ENCODE measurements at places on chromosomes 4 and X.

DNA sequence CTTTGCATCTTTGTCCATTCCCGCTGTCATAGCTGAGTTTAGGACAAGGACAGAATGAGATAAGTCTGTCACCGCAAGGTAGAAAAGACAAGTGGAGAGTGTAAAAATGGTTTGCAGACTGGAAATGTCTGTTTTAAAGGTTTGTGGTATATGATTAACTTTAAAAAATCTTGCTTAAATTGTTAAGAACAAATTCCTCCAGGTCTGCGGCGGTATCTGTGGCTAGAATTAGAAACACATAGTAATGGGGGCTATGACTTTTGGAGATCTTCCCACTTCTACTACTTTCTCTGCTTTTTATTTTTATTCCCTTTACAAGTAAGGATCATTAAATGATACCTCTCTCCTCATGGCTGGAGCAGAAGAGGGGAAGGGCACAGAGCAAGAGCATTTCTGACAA, 92.2 kb downstream of the MID1IP1 start:
- no peak for DNase-seq

- DNase-seq = no peak
Measured at GRCh38 chr4:2803624-2804448, 11.0 kb downstream of the SH3BP2 start.

GRCh38 chrX:23633834-23634580, 33.3 kb upstream of the PRDX4 start:
- DNase-seq = no peak

GRCh38 chr4:14018191-14018853, 390.8 kb upstream of the BOD1L1 start:
- DNase-seq = no peak

- DNase-seq = no peak
Measured at GRCh38 chr4:48472794-48473193, 10.3 kb upstream of the SLC10A4 start.

DNA sequence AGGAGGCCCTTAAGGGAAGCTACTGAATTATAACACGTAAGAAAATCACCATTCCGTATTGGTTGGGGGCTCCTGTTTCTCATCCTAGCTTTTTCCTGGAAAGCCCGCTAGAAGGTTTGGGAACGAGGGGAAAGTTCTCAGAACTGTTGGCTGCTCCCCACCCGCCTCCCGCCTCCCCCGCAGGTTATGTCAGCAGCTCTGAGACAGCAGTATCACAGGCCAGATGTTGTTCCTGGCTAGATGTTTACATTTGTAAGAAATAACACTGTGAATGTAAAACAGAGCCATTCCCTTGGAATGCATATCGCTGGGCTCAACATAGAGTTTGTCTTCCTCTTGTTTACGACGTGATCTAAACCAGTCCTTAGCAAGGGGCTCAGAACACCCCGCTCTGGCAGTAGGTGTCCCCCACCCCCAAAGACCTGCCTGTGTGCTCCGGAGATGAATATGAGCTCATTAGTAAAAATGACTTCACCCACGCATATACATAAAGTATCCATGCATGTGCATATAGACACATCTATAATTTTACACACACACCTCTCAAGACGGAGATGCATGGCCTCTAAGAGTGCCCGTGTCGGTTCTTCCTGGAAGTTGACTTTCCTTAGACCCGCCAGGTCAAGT, 6.9 kb upstream of the MSANTD1 start:
- no peak for DNase-seq

DNA sequence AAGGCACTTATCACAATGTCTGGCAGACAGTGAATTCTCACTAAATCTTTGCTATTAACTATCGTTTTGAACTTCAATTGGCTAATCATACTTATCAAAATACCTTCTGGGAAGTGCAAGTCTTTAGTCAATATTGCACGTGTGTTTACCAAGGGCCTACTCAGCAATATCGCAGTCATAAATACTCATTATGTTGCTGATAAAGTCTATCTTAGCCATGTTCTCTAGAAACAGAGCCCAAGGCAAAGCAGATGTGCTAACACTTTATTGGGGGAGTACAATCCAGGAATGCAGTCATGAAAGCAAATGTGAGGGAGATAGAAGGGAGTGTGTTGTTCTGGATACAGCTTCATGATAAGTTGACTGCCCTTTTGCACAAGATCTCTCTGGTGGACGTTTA, 90.5 kb downstream of the FBXO8 start:
- DNase-seq = no peak

GRCh38 chr4:149145803-149146202, 669.8 kb downstream of the IQCM start:
- DNase-seq = no peak

- no peak for DNase-seq
Measured at GRCh38 chr4:20318001-20318908, 66.5 kb downstream of the SLIT2 start.

DNA sequence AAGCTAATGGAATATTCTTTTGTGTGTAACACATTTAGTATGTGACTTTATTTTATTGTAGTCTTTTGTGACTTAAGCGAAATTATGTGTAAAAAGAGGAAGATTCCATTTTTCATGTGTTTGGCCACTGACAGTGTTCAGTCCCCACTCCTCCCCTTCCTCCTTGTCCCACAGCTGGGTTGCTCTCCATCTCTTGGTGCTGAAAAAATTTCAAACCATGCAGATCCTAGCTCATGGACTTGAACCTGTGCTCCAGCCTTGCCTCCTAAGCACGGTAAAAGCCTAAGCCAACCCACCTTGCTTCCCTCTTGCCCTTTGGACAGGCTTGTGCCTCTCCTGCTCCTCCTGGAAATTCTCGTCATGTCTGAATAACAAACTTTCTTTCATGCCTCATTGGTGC, 2008.5 kb upstream of the TENM3 start:
- DNase-seq = no peak

DNA sequence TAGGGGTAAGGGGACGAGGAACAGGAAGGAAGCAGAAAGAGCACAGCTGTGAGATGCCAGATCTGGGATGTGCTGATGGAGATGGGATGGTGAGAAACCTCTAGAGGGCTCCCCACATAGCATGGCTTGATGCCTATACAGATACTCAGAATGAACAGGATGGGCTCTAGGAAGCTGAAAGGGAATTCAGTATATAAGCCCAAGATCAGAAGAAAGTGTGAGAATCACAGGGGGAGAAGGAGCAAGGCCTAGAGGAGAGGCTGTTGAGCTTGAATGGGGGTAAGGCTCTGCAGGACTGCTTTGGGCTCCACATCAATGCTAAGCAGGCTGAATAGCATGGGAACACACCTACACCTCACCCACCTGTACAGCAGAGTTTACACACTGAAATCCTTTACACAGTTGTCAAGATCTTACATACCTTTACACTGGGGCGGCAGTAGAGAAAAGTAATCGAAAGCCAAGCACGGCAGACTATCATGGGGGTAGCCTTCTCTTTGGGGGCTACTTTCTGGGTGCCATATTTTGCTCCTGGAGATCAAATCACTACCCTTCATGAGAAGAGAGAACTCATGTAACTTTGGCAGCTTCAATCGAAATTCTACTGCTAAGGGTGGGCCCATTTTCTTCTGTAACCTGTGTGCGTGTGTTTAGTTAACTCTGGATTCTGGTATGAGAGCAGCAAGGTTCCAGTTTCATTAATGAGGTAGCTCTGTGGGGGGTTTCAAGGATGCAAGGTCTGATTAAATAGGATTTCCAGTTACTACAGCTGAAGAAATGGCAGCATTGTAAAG, 30.6 kb downstream of the HOPX start:
- no peak for DNase-seq

GRCh38 chr4:54015423-54016030, 48.9 kb downstream of the CHIC2 start:
- no peak for DNase-seq

DNA sequence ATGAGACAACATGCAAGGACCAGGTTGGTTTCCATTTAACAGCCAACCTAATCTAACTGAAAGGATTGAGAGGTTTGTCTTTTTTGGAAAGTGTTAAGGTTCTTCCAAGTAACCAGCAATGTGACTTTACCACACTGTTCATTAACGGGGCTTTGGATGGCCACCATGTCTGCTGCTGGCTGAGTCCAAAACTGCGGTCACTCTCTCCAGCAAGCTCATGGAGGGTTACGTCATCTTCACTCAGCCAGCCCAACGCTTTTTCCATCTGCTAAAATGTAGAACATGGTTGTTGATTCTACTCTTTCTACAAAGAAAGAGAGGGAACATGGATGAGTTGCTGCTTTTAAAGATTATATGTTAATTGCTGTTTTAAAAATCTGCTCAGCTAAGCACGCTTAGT, 11.0 kb downstream of the PKD2 start:
- DNase-seq = no peak

DNA sequence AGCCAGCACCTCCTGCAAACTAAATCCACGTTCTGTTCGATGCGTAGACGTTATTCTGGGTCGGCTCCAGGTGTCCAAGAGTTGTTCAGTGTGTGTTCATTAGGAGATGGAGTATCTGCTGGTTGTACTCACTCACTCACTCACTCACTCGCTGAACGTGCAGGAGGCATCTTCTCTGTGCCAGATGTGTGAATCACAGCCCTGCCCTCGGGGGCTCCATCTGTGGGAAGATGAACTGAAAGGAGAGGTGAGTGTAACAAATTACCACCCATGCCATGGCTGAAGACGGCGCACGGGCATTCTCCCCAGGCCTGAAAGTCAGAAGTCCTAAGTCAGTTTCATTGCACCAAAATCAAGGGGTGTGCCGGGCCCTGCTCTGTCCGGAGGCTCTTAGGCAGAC, 16.1 kb downstream of the NSG1 start:
- DNase-seq = no peak
